ENCODE measurements at places on chromosomes 3 and 15.

- DNase-seq = no peak
Measured at GRCh38 chr3:61134532-61134931, 116.7 kb downstream of the FHIT start.

DNA sequence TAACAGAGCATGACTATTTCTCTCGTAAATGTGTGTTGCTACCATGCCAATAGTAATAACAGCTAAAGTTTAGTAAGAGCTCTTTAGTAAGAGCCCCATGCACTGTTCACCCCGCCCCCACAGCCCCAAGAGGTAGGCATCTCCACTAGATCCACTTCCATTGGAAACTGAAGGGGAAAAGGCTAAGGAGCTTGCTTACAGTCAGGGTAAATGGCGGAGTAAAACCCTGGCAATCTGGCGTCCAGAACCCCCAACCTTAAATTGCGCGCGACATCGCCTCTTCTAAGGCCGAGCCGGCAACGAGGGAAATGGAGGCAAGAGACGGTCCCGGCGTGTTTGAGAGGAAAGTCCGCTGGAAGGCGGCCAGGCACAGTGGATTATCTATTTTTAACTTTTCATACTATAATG lies 654 bp upstream of the C3orf38 start:
- DNase-seq = peak; percentile 69

- DNase-seq = no peak
Measured at GRCh38 chr3:193922034-193922774, 213.7 kb upstream of the HES1 start.

- no peak for DNase-seq
Measured at GRCh38 chr3:151999936-152000335, 126.5 kb downstream of the SUCNR1 start.

GRCh38 chr15:29570121-29570947 lies 251.9 kb downstream of the TJP1 start:
- DNase-seq = no peak

- no peak for DNase-seq
Measured at GRCh38 chr3:17030956-17031652, 146.3 kb downstream of the PLCL2 start.

GRCh38 chr3:63988943-63989342 lies 34.4 kb downstream of the PSMD6 start:
- DNase-seq = no peak

DNA sequence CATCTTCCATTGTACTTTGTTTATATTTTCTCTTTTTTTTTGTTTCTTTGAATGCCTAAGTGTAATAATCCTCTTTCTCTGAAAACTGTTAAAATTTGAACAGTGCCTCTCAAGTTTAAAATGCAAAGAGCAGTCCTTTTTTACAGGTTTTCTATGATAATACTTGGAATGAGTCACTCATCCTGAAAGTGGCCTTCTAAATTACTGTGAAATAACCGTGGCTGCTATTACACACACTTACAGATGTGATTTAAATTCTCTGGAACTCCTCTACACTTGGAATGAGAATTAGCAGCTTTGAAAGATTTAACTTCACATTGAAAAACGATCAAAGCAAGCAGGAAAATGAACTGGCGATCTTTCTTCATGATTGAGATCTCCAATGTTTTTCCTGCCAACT lies 105.9 kb downstream of the ROBO1 start:
- no peak for DNase-seq

GRCh38 chr3:171101982-171102641 lies 75.6 kb upstream of the SLC2A2 start:
- no peak for DNase-seq

DNA sequence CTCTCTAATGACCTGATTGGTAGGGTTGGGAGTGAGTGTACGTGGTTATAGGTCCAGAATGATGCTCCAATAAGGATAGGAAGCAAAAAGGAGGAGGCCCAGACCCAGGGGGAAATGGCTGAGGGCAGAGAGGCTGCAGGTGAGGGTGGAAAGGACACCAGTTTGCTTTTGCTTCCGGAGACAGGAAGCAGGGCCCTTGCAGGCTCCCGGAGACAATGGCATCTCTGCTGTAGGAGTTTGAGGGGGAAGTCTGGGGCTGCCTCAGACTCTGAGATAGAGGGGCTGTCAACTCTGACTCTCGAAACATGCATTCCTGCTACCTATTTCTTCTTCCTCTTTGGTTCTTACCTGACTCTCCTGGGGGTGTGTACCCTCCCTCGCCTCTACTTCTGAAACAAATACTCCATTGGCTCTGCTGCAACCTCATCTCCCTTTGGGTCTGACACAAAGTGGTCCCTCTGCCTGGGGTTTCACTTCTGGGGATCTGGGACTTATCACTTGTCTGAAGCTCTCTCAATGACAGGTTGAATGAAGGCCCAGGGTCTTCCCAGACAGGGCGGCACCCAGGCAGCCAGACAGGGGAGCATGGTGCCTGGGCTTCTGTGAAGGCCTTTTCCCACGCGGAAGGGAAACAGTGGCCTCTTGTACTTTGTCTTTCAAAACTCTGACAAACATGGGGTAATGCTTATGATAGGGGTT lies 61.5 kb downstream of the CHRD start:
- DNase-seq = no peak

GRCh38 chr3:59839283-59839682 lies 789.5 kb upstream of the CFAP20DC start:
- no peak for DNase-seq

- no peak for DNase-seq
Measured at GRCh38 chr15:62896380-62896866, 146.1 kb upstream of the TPM1 start.
